ENCODE measurements at places on chromosomes 7 and 10.

DNA sequence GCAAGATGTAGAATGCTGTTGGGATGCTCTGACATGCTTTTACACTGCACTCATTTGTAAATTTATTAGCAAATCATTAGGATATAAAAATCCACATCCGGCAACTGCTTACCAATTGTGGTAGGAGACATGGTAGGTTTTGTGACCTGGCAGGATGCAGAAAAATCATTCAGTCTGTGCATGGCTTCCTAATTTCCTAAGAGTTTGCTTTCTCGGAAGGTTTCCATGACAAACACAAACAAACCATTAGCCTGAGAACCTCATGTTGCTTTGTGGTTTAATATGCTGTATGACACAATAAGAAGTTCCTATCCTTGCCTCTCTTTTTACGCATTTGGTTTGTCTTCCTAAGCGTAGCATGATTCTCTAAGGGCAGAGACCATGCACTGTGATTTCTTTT lies 14.7 kb upstream of the LMBR1 start:
- DNase-seq = peak; percentile 9

DNA sequence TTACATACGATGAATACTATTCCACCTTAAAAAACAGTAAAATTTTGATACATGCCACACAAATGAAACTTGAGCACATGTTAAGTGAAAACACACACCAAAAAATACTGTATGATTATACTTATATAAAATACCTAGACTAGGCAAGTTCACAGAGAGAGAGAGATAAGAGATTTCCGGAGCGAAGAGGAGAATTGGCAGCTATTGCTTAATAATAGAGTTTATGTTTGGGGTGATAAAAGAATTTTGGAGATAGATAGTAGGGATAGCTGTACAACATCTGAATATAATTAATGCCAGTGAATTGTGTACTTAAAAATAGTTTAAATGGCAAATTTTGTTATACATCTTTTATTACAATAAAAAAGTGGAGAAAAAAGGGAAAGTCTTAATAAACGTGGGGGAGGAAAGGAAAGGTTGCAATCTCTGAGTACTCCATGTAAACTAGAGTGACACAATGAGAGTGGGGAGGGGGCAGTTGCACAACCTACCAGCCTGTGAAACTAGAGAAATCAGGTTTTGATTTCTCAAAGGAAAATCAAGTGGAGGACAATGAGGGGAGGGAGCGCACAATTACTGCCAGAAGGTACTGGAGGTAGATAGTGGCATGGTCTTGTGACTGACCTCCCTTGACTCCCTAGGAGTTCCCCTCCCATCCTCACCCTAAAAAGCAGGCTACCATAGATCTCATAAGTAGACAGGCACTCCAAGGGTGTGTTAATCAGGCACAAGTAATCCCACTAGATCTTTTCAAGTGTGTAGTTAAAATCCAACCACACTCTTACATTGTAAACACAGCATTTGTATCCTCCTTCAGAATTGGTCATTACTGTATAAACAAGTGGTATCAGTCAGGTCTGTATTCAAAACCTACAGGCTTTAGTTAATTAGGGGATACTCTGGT lies 31.6 kb upstream of the ANK3 start:
- no peak for DNase-seq

DNA sequence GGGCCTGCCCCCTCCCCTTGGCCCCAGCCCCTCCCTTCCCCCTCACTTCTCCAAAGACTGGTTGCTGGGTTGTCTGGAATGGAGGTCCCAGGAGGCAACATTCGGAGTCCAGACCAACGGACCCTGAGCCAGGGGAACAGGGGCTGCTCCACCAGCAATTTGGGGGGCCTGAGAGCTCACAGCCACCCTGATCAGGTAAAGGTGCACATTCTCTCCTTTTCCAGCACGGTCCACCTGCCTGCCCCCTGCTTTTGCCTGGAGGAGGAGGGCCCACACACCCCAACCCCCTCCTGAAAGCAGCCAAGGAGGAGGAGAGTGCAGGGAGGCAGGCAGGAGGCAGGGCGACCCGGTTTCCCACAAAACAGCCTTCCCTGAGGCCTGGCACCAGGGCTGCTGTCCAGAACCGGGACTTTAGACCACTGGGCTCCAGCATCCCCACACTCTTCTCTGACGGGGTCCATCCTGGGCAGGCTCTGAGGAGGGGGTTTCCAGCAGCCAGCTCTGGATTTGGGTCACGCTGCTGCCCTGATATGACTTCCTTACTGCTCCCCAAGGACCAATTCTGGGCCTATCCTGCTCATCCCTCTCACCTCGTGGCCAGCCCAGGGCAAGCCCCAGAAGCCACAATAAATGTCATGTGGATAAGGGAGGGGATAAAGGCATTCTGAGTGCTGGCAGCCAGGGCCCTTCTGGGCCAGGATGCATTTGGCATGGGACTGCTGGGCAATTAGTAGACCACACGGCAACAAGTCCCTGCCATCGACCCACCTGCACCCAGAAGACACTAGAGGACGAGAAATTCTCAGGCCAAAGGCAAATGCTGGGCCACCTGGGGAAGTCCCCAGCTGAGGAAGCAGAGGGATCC lies 1.1 kb upstream of the CAMK2B start:
- no peak for DNase-seq

GRCh38 chr10:75774783-75775490 lies 343.5 kb downstream of the LRMDA start:
- no peak for DNase-seq
